ENCODE measurements at places on chromosomes 16 and 17.
A peak's percentile ranks its signal among the peaks of the same experiment; 100 is the strongest.

GRCh38 chr17:30225112-30225511 is 10.4 kb downstream of the SLC6A4 start:
- no peak for DNase-seq

- DNase-seq, result no peak
Measured at GRCh38 chr17:57480438-57481196, 224.3 kb downstream of the MSI2 start.

- no peak for DNase-seq
Measured at GRCh38 chr16:77961814-77962213, 60.5 kb upstream of the CLEC3A start.

DNA sequence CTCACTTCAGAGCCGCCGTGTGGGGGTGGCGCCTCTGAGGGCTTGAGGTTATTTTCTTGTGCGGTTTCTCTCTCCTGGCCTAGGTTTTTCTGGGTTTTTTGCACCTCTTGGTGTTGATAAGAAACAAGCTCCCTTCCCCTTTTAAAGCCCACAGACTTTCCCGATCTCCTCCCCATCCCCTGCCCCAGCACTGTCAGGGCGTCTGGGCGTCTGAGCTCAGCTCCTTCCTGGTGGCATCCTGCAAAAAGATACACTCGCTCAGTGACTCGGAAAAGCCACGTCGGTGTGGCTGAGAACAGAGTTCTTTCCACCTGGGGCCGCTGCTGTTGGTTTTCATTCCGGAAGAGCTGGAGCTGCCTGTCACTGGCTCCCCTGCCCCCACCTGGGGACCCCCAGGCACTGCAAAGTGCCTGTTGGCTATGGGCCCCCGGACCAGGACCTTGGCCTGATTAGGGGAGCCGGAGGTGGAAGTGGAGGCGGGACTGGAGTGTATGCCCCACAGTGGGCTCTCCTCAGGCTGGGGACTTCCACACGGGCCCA is 14.5 kb downstream of the BAIAP2 start:
- DNase-seq, result no peak

GRCh38 chr16:22282254-22282892 is 14.8 kb upstream of the POLR3E start:
- DNase-seq, result no peak

GRCh38 chr16:27762441-27762840 is 212.5 kb downstream of the KATNIP start:
- DNase-seq, result no peak

DNA sequence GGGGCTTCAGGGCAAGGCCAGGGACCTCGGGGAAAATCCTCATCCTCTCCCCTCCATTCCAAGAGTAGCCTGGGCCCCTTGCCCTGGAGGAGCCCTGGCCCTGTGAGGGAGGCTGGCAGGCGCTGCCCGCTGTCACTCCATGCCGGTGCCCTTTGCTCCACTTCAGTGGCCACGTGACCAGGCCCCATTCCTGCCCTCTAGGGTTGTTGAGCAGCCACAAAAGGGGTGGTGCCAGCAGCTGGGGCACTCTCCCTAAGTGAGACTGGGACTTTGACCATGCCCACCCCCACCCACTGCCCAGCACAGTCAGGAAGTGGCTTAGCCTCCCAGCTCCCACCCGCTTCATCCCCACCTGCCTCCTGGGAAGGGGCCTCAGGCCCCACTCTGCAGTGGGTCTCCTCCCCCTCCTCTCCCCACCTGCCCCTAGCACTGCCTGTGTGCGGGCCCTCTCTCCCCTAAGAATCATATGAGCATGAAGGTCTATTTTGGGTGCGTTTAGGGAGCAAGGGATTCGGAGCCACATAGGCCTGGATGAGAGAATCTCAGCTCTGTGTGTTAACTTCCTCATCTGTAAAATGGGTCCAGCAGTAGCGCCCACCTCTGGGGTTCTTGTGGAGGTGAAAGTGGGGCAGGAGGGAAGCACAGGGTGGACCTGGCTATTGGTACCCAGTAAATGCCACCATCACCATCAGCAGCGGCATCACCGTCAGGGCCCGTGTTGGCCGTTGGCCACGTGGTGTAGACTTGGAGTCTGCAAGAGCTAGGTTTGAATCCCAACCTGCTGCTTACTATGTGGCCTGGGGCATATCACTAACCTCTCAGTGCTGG is 7.2 kb downstream of the PDK2 start:
- DNase-seq, result no peak

DNA sequence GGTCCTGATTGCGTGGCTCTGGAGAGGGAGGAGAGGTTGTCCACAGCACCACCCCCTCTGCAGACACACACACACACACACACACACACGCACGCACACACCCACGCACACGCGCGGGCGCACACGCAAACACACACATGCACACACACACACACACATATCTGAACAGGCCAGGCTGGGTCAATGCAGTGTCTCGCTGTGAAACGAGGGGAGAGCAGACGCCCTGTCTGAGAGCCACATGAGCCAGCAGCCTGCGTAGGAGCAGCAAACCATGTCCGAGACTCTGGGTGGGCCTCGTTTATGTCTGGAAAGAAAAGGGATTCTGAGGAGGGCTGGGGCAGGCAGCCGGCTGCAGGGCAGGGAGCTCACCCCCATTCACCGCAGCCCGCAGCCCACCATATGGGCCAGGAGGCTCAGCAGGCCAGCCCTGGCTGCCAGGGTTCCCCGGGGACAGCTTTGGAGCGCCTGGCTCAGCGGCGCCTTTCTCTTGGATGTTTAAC is 93.3 kb upstream of the TNRC6C start:
- no peak for DNase-seq

GRCh38 chr16:76441876-76442275 is 164.7 kb downstream of the CNTNAP4 start:
- DNase-seq, result no peak

- DNase-seq, result peak; percentile 76
Measured at GRCh38 chr16:17266608-17267313, 204.0 kb downstream of the XYLT1 start.

All from SHP77 treated with DMSO at 0.1 percent for 48 hours (cell line).